Activated naive CD4-positive, alpha-beta T cell treated with anti-CD3 and anti-CD28 coated beads for 36 hours (primary cell): ENCODE measurements at places on chromosomes 4 and X. TPM values are rescaled to one million over a fixed set of nuclear protein-coding genes. Genes with fewer than 3 reads are reported as not detected.
A peak's percentile ranks its signal among the peaks of the same experiment; 100 is the strongest.

The FAM236D gene
- total RNA-seq: not detected

The CNKSR2 gene
- total RNA-seq: 8.4 TPM

DNA sequence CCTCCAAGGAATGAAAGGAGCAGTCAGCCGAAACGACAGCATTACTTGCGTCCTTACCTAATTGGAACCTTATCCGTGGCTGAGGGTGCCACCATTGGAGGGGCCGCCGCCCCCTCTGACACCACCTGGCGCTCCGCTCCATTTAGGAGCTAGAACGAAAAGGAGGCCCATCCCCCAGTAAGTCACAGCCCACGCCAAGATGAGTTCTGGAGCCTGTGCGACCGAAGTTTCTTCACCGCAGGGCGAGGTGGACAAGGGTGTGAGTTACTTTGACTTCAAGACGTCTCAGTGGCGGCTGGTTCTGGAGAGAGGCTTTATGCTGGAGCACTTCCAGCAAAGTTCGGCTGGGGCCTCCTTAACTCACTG is 729 bp upstream of the IRF2 start:
- peak; percentile 70 for DNase-seq

- no peak for DNase-seq
Observed at GRCh38 chr4:151428346-151428745, 19.4 kb downstream of the FHIP1A start.

DNA sequence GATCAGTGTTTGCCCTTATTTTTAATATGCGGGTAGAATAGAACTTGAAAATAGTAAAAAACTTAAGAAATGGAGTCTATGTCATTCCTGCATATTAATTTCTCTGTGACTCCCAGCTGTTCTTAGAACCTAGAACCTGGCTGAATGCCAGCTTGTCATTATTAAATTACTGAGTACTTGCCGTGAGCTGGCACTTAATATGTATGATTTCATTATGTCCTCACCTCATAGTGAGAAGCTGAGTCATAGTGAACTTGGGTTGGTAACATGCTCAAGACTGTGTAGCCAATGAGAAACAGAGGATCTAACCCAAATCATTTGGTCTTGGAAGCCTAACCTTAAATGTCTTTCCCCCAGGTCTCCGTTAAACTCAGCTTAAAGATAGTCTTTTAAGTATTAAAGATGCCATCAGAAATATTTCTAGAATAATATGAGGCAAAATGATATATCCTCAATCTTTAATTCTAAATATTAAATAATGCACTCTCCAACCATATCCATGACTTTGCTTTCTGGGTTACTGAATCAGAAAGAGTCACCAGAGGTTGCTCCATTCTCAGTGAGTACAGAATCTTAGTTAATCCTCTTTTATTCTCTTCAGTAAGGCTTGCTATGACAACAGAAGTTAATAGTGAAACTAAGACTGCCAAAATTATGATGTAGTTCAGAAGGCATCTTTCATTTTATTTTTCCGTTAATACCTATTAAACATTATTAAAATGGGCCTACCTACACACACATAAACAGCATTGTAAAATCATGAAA is 58.6 kb upstream of the TLL1 start:
- DNase-seq: no peak

GRCh38 chr4:46392421-46392820 is 2.5 kb upstream of the GABRA2 start:
- DNase-seq: no peak

GRCh38 chrX:108304210-108304609 is 134.0 kb downstream of the COL4A6 start:
- DNase-seq: no peak

The GAGE12F gene
- not detected for total RNA-seq

- no peak for DNase-seq
Observed at GRCh38 chr4:38241541-38241940, 281.3 kb downstream of the PTTG2 start.

The SLC10A6 gene
- total RNA-seq: not detected

DNA sequence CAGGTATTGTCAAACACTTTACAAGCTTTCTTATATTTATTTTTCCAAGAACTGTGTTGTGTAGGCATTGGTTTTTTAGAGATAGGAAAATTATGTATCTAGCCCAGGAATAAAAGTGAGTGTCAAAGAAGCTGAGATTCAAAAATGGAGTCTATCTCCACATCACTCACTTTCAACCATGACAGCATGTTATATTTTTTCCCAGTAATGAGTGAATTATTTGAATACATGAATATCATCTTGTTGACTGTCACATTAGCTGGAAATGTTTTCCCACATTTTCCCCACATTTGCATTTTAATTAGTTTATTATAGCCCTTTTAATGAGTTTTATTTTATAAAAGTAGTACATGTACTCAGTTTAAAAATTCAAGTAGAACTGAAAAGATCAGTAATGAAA is 693.7 kb downstream of the PCDH18 start:
- DNase-seq: no peak

GRCh38 chr4:112225157-112225556 is 6.4 kb upstream of the AP1AR start:
- no peak for DNase-seq

GRCh38 chr4:123830930-123831329 is 434.3 kb downstream of the SPRY1 start:
- DNase-seq: no peak

GRCh38 chr4:147492761-147493160 is 11.9 kb downstream of the EDNRA start:
- DNase-seq: no peak
